ENCODE measurements at places on chromosomes 11 and 22. TPM values are rescaled to one million over a fixed set of nuclear protein-coding genes. Genes with fewer than 3 reads are reported as not detected.
A peak's percentile ranks its signal among the peaks of the same experiment; 100 is the strongest.

GRCh38 chr22:33909075-33909458, 11.2 kb downstream of the LARGE1 start:
- no peak overlapping the region for H3K4me3 ChIP-seq
- H3K27me3 ChIP-seq: no peaks in the 10 kb centered on the region
- no peaks in the 10 kb centered on the region for H3K36me3 ChIP-seq
- peaks cover 30% of the 10 kb centered on the region for H3K4me1 ChIP-seq

The LRRC56 gene
- total RNA-seq: 0.30 TPM

The TMEM191C gene
- total RNA-seq: 0.34 TPM

DNA sequence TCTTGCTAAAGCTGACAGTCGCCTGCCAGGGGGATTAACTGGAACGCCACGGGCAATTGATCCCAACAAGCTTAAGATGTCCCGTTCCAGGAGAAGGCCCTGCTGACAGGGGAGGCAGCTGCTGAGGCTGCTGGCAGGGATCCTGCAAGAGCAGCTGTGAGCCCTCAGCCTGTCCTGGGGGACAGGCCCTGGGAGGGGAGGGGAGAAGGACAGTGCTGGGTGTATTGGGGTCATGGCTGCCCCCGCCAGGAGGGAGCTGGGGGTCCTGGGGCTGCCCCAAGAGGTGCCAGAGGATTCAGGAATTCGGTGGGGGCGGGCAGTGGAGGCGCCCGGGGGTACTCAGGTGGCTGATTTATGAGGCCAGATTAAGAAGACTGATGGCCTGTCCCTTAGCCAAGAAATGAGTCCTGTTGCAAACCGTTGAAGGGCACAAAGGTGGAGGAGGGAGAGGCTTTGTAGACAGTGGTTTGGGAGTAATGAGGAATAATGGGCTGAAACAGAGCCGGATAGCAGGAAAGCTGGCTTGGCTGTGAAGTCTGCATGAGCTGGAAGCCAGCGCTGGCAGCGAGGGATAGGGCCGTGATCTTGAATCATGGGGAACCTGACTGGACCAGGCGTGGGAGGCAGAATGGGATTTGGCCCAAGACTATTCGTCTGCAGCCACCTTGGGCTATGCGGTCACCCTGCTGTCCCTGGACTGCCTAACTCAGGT, 133.5 kb downstream of the CACNA1I start:
- H3K36me3 ChIP-seq: no peaks in the 10 kb centered on the region
- DNase-seq: peak; percentile 93
- no peak overlapping the region for H3K4me3 ChIP-seq

DNA sequence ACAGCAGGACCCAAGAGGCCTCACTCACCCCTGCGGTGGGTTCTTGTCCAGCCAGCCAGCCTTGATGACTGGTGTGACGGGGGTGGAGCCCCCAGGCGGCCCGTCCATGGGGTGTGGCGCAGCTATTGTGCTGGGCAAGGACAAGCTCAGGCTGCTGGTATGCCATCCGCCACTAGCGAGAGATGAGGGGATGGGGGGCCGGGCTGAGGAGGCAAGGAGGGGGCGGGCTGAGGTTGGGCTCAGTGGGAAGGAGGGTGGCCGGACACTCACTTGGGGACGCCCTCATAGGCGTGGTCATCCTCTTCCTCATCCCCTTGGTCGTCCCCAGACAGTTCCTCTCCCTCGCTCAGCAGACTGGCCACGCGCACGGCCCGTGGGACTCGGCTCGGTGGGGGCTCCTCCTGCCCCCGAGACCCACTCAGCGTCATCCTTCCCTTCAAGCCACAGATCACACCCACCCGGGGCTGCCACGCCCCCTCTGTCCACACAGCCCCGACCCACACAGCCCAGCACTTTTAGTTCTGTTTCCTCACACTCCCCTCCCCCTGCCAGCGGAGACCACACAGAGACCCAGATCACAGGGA, 38.0 kb upstream of the PDE2A start:
- H3K27me3 ChIP-seq: no peaks in the 10 kb centered on the region
- H3K27ac ChIP-seq: no peak overlapping the region
- no peak overlapping the region for H3K4me3 ChIP-seq
- no peaks in the 10 kb centered on the region for H3K36me3 ChIP-seq
- peak; percentile 68 for DNase-seq

DNA sequence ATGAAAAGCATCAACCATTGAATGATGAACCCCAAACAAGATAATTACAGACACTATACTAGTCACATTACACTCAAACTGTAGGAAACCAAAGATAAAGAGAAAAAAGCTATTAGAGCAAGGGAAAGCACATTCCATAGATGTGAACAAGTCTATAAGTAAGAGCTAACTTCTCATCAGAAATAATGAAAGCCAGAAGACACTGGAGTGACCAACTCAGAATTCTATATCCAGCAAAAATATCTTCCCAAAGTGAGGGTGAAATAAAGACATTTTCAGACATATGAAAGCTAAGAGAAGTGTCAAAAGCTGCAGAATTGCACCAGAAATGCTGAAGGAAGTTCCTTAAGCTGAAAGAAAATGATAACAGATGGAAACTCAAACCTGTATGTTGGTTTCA, 17.3 kb downstream of the FCHSD2 start:
- H3K27ac ChIP-seq: no peak overlapping the region
- H3K4me1 ChIP-seq: no peaks in the 10 kb centered on the region

GRCh38 chr22:21907638-21908522, 40.4 kb upstream of the MAPK1 start:
- no peaks in the 10 kb centered on the region for H3K36me3 ChIP-seq
- no peak for DNase-seq
- H3K27me3 ChIP-seq: no peaks in the 10 kb centered on the region

DNA sequence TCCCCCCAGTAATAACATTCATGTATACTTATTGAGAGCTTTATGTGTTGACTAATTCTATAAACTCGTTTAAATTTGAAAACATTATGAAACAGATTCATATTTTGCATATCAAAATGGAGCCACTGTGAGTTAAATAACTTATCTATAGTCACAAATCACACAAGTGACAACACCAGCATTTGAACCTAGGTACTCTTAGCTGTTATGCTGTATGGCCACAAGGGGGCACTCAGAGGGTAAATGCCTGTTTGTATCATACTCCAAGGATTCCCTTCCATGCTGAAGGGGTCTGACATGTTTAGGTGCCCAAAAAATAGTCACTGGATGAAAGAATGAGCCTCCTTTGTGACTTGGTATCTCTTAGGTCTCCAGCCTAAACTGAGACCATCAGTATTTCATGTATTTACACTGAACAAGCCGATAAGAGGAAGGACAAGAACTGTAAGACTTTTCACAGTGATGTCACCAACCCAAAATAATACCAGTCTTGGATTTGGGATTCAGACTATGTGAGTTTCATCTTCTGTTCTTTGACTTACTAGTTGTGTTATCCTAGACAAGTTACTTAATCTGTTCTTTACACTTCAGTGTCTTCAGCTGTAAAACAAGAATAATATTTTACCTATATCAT, 12.2 kb upstream of the OR52D1 start:
- H3K4me3 ChIP-seq: no peak overlapping the region
- no peaks in the 10 kb centered on the region for H3K4me1 ChIP-seq
- H3K27me3 ChIP-seq: no peaks in the 10 kb centered on the region
- H3K36me3 ChIP-seq: no peaks in the 10 kb centered on the region
- no peak overlapping the region for H3K27ac ChIP-seq
- DNase-seq: no peak

DNA sequence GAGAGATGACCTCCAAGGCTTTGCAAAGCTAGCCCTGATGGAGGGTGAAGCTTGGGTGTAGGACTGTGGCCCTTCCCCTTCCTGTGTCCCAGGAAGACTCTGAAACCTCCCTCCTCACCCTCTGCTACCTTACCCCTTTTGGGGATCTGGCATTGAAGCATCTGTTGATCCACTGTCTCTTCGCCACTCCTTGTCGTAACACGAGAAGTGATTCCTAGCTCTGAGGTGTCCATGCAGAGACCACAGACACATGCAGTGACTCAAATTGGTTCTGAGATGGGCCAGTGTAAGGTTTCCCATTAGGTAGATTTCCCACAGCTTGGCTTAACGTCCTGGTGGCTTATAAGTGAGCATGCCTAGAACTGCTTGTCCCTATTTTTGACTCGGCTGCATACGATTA, 101.4 kb downstream of the ZBTB16 start:
- DNase-seq: peak; percentile 73
- peaks cover 91% of the 10 kb centered on the region for H3K4me1 ChIP-seq
- H3K27ac ChIP-seq: peak overlapping the region; percentile 99
- H3K4me3 ChIP-seq: peak overlapping the region; percentile 62

DNA sequence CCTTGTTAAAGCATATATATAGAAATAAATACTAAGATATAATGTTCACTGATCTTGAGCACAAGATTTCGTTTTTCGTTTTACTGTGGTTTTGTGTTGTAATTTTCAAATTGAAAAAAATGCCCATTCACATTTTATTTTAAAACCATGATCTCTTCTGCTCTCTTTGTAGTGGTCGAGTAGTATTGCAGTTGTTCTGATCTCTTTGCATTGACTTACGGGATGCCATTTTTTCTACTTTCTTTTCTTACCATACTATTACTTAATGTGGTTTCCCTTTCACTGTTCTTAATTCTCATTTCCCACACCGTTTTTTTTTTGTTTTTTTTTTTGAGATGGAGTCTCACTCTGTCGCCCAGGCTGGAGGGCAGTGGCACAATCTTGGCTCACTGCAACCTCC, 289.6 kb downstream of the DYNC2H1 start:
- no peak overlapping the region for H3K4me3 ChIP-seq
- H3K27me3 ChIP-seq: no peaks in the 10 kb centered on the region
- H3K4me1 ChIP-seq: no peaks in the 10 kb centered on the region
- H3K27ac ChIP-seq: no peak overlapping the region
- DNase-seq: no peak

GRCh38 chr11:67056267-67057204, at the start of gene RHOD:
Gene RHOD, plus strand, starts transcription at chr11:67056847. Its CDS starts 56 bp downstream, at chr11:67056903.
- H3K4me3 ChIP-seq: peak within 1 kb of the TSS; percentile 80
- DNase-seq: no peak
- peak within 1 kb of the TSS; percentile 87 for H3K27ac ChIP-seq
- H3K4me1 ChIP-seq: peaks cover 37% of the 10 kb centered on the region

The KRTAP5-11 gene
- total RNA-seq: not detected

GRCh38 chr11:110524238-110524637, 94.5 kb downstream of the FDX1 start:
- no peak overlapping the region for H3K27ac ChIP-seq
- H3K36me3 ChIP-seq: no peaks in the 10 kb centered on the region
- no peak for DNase-seq
- no peaks in the 10 kb centered on the region for H3K27me3 ChIP-seq

GRCh38 chr11:106197438-106197837, 120.0 kb downstream of the AASDHPPT start:
- no peaks in the 10 kb centered on the region for H3K27me3 ChIP-seq
- no peak overlapping the region for H3K4me3 ChIP-seq
- H3K36me3 ChIP-seq: no peaks in the 10 kb centered on the region

DNA sequence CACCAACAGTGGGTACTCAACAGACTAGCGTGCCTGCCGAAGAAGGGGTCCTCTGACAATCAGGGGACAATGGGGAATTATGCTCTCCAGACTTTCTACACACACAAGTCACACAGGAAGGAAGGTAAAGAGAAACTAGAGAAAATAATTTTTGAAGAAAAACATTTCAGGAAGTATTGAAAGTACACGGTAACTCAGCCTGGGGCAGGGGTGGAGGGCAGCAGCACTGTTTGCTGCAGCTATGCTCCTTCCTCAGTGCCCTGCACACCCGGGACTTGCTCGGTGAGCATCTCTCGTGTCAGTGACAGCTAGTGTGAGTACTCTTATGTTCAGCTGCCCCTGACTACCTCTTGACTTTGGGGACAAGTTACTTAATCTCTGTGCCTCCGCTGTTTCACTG, 18.0 kb upstream of the APOA1 start:
- no peak overlapping the region for H3K27ac ChIP-seq
- H3K27me3 ChIP-seq: no peaks in the 10 kb centered on the region
- H3K4me1 ChIP-seq: peaks cover 17% of the 10 kb centered on the region
- H3K4me3 ChIP-seq: no peak overlapping the region
- peaks cover 54% of the 10 kb centered on the region for H3K36me3 ChIP-seq
- DNase-seq: no peak

GRCh38 chr11:57763568-57763967, 2.0 kb downstream of the CTNND1 start:
- H3K4me3 ChIP-seq: peak overlapping the region; percentile 83
- no peaks in the 10 kb centered on the region for H3K27me3 ChIP-seq
- H3K36me3 ChIP-seq: no peaks in the 10 kb centered on the region
- H3K27ac ChIP-seq: peak overlapping the region; percentile 51
- H3K4me1 ChIP-seq: peaks cover 38% of the 10 kb centered on the region
- DNase-seq: no peak

DNA sequence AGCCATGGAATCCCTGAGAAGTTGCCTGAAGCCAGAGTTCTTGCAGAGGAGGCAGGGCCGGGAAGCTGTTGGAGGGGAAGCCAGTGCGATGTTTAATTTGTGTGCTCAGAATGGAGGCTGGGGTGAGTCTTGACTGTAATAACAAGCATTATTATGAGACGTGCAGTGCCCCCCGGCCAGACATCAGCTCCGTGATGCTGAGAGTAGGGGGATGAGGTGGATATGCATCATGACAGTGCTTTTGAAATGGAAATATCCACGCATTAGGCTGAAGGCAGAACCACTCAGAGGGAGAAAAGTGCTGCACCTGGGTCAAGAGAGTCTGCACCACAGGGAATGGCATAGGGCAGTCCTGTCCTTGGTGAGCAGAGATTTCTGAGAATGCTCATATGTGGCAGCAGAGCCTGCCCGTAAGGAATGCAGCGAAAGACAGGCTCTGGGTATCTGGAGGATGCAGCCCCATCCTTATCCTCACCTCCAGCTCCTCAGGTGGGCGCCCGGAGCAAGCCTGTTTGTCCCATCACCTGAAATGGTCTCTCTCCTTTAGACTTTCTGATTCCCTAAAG, 37.6 kb upstream of the SEZ6L start:
- no peaks in the 10 kb centered on the region for H3K4me1 ChIP-seq
- no peak overlapping the region for H3K27ac ChIP-seq

DNA sequence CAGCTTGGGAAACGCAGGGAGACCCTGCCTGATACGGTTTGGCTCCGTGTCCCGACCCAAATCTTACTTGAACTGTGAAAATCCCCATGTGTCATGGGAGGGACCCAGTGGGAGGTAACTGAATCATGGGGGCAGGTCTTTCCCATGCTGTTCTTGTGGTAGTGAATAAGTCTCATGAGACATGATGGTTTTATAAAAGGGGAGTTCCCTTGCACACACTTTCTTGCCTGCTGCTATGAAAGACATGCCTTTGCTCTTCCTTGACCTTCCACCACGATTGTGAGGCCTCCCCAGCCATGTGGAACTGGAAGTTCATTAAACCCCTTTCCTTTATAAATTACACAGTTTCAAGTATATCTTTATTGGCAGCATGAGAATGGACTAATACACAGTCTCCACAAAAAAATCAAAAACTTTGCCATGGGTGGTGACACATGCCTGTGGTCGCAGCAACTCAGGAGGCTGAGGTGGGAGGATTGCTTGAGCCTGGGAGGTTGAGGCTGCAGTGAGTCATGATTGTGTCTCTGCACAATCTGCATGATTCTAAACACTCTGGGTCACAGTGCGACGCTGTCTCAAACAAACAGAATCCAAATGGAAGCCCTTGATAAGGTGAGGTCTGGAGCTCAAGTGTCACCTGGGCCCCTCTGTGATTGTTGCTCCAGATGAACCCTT, 34.9 kb downstream of the SYN3 start:
- no peak overlapping the region for H3K4me3 ChIP-seq
- H3K27me3 ChIP-seq: no peaks in the 10 kb centered on the region
- no peaks in the 10 kb centered on the region for H3K4me1 ChIP-seq
- no peak overlapping the region for H3K27ac ChIP-seq
